HFFc6 (cell line): ENCODE measurements at places on chromosomes 16 and 17.

DNA sequence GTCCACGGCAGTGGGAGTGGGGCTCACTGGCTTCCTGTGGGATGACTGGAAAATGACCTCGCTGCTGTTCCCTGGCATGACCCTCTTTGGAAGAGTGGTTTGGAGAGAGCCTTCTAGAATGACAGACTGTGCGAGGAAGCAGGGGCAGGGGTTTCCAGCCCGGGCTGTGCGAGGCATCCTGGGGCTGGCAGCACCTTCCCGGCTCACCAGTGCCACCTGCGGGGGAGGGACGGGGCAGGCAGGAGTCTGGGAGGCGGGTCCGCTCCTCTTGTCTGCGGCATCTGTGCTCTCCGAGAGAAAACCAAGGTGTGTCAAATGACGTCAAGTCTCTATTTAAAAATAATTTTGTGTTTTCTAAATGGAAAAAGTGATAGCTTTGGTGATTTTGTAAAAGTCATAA, 7.8 kb upstream of the RNF213 start:
- DNase-seq: no peak

GRCh38 chr17:61966191-61966590, 38.4 kb upstream of the INTS2 start:
- DNase-seq: no peak

DNA sequence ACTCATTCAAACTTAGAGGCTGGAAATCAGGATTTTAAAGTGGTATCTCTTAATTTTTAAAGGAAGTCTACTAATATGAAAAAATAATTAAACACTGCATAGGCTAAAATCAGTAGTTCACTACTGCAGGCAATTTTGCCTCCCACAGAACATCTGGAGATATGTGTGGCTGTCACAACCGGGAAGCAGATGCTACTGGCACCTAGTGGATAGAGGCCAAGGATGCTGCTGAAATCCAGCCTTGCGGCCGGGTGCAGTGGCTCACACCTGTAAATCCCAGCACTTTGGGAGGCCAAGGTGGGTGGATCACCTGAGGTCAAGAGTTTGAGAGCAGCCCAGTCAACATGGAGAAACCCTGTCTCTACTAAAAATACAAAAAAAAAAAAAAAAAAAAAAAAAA, 473.9 kb downstream of the XYLT1 start:
- no peak for DNase-seq

- no peak for DNase-seq
Observed at GRCh38 chr17:48925251-48925990, 17.2 kb downstream of the UBE2Z start.

DNA sequence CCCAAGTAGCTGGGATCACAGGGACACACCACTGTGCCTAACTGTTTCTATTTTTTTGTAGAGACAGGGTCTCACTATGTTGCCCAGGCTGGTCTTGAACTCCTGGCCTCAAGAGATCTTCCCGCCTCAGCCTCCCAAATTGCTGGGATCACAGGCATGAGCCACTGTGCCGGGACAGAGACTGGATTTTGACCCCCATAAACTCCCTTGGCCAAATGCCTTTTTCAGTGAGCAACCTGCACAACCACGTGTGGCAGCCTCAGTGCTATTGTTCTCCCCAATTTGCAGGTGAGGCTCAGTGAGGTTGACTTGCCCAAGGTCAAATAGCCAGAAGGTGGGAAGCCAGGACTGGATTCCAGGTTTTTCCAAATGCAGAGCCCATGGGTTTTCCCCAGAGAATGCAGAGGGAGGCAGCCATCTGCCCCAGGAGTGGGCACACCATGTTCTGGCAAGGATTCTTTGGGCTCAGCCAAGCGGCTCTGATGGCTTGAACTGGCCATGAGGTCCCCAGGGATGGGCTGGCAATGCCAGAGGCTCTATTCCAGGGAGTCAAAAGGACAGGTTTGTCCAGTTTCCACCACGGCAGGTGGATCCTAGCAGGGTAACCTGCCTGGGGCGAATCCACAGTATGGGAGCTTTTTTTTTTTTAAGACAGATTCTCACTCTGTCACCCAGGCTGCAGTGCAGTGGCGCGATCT, 1.8 kb downstream of the IL27 start:
- DNase-seq: no peak

DNA sequence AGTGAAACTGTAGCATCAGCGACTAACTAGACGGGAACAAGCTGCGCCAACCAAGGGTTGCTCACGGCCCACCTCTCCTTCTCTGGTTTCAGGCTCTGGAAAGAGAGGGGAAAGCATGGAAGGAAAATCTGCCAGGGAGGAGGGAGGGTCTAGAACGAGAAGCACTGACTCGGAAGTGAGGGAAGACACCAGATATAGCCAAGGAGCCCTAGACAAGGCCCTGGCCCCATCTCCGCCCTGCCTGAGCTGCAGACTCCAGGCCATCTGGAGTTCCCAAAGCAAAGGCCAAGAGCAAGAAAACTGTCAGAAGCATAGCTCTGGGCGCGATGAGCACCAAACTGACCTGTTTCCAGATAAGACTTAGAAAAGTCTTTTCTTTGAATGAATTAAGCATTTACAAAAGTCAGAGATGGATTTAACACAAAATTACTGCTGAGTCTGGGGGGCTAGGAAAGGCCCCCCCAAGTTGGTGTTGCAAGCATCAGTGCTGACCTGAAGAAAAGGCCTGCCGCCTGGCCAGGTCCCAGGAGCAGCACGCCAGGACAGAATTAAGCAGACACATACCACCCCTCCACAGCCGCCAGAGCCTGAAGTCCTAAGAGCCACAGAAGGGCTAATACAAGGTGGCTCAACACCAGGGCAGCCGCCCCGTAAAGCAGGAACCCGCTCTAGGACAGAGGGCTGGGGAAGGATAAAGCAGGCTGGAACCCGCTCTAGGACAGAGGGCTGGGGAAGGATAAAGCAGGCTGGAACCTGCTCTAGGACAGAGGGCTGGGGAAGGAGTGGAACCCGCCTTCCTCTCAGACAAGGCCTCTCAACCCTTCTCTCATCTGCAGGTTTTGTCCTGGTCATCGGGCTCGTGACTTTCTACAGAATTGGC, 20.7 kb downstream of the TMEM204 start:
- no peak for DNase-seq

DNA sequence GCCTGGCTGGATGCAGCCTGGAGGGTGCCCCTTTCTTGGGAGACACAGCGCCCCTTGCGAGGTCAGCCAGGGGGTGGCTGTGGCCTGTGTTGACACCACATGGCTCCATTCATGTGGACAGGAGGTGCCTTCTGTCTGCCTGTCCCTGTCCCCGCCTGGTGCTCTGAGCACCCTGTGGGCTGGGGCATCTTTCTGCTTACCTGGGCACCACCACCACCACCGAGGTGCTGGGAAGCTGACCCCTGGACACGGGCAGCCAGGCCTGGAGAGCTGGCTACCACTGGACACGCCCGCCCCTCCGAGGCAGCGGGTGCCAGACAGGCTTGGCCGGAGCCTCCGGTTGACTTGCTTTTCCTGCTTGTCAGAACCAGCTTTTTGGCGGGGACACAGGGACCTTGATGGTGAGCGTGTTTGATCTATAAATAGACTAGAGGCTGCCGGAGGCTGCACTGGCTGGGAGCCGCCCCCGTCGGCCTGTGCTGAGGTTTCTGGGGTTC, 121.3 kb upstream of the GSE1 start:
- peak; percentile 26 for DNase-seq

DNA sequence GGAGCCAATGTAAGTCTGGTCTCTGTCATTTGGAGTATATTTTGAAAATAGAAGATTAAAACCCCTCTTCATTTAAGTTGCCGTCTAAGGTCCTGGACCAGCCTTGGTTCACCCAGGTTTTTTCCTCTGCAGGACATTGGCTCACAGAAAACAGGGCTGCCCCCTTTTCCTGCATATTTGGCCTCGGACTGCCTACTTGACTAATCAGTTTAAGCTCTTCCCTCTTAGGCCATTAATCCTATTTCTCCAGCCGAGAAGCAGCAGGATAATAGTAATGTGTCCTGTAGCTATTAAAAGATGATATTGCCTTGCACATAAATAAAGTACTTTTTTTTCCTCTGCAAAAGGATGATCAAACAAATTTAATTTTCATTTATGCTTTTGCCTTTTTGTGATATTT, 52.1 kb downstream of the PRKCA start:
- DNase-seq: no peak

GRCh38 chr16:51407921-51408320, 256.9 kb upstream of the SALL1 start:
- no peak for DNase-seq

DNA sequence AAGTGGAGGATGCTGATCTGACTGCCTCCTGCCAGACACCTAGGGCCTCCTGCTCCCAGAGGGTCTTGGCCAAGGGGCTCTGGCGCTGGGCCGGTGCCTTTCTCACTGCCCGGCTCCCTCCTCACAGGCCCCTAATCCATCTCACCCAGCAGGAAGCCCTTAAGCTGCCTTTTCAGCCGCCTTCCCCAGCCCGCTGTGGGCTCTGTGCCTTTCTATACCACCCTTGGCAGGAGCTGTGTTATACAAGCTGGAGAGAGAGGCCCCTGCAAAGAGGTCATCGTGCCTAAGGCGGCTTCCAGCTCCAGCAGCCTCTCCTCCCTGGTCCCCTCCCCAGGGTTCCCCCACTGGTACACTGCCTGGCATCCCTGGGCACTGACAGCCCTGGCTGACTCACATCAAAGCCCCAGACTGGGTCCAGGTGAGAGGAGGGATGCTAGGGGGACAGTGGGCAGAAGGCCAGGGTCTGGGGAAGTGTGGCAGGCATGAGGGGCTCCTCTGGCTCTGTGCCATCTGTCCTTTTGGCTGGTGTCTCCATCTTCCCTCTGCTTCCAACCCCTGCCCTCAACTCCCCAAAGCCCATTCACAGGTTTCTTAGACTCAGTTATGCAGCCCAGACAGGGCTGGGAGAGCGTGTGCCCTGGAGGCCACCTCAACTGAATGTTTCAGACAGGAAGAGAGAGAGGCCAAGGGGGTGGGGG, 15.3 kb upstream of the FZD2 start:
- no peak for DNase-seq

- DNase-seq: no peak
Observed at GRCh38 chr17:74516561-74517328, 14.5 kb downstream of the CD300LB start.

DNA sequence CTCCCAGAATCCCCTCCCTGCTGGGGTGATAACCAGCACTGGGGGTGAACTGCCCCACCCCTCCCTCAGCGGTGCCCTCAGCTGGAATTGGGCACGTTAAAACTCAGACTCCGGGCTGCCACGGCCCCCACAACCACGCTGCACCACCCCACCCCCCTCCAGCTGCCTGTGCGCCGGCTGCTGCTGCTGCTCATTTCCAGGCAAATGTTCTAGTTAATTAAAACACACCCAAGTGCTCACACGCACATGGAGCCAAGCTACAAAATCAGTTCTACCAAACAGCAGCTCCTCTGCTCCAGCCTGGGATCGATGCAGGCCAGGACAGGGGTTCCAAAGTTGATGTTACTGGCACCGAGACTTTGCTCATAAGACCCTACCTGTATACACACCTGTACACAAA, 180.5 kb downstream of the ZNF423 start:
- DNase-seq: no peak

DNA sequence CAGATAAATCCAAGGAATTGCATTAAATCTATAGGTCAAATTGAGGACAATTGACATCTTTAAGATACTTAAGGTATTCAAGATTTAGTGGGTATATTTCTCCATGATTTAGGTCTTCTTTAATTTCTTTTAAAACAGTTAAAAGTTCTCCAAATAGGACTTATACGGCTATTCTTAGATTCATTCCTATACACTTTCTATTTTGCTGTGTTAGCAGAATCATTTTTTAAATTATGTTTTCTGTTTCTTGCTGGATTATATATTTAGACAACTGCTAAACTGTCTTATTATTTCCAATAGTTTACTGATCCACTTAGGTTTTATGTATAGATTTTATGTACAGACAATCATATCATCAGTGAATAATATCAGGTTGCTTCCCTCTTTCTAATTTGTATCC, 226.1 kb upstream of the AXIN2 start:
- DNase-seq: no peak
